RWPE2 (cell line): ENCODE measurements at places on chromosomes 7 and 10.

- no peak for DNase-seq
Observed at GRCh38 chr7:120395526-120396019, 122.6 kb downstream of the KCND2 start.

DNA sequence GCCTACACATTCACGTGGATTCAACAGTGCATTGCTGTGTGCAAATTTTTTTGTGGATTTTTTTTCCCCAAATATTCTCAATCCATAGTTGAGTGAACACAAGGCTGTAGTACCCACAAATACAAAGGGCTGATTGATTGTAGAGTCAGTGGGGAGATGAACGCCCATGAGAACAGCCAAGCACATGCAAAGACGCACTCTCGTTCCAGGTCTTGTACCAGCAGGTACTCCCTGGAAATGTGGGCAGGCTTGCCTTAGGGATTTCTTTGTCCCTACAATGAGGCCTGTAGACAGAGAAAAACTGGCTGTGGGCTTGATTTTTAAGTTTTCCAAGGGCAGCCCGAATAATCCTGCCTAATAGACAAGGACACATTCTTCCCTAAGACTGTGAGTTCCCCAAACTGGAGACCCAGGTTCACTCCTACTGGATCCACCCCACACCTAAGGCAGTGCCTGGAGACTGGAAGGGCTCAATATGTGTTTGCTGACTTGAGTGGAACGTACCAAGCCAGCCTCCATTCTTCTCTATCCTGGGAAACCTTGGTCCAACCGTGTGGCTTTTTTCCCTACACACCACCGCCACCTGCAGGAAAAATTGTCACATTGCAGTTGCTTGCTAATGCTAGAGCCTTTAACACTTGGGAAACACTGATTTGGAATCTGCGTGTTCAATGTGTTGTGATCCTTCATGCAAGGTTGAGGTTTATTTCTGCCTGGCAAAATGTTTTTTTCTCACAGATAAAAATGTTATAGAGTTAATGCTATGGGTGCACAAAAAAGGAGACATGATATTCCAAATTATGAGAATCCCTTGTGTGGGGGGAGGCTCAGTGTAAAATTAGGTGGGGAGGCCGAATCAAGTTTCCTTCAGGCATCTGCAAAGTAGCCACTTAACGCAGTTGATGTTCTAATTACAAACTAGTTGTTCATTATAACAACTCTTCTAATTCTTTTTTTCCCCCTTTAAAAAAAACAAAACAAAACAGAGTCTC, 49.3 kb downstream of the PPP1R17 start:
- DNase-seq = no peak

DNA sequence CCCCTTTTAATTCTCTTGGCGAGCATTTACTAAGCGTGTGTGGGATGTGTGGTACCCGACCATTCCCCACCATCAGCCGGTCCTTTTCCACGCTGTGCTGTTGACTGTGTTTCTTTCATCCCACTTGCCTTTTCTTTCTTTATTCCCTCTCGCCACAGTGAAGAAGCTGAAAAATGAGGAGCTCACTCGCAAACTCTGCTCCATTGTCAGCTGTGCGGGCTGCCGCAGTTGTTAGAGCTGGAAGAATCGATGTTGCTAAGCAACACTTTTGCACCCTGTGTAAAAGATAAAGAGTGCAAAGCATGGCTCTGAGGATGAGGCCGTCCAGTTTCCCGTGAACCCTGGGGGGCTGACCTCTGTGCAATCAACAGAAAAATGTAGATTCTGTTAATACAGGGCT, 203.1 kb upstream of the NEBL start:
- DNase-seq = no peak

GRCh38 chr7:140540136-140540777, 61.0 kb upstream of the MKRN1 start:
- no peak for DNase-seq

GRCh38 chr10:62688971-62689700, 115.4 kb upstream of the ADO start:
- DNase-seq = no peak

DNA sequence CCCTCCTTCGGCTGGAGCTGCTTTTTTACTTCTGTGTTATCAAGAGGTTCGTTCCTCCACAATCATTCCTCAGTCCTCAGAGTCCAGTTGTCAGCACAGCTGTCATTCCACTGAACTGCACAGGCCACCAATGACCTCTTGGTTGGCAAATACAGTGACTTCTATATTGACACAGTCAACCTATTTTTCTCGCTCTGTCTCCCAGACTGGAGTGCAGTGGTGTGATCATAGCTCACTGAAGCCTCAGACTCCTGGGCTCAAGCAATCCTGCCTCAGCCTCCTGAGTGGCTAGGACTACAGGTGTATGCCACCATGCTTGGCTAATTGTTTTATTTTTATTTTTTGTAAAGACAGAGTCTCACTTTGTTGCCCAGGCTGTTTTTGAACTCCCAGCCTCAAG, 27.7 kb downstream of the CRCP start:
- DNase-seq = no peak
